ENCODE measurements at places on chromosomes 1 and 21.

- DNase-seq, result no peak
Observed at GRCh38 chr1:177211231-177211630, 40.5 kb downstream of the BRINP2 start.

GRCh38 chr1:168504064-168504837 lies 39.5 kb downstream of the XCL2 start:
- DNase-seq, result peak; percentile 23

- no peak for DNase-seq
Observed at GRCh38 chr21:46068516-46069079, 29.3 kb upstream of the COL6A2 start.

GRCh38 chr21:41166884-41167283 lies 1.1 kb upstream of the BACE2 start:
- no peak for DNase-seq

- no peak for DNase-seq
Observed at GRCh38 chr1:84939151-84939550, 46.1 kb upstream of the LPAR3 start.

DNA sequence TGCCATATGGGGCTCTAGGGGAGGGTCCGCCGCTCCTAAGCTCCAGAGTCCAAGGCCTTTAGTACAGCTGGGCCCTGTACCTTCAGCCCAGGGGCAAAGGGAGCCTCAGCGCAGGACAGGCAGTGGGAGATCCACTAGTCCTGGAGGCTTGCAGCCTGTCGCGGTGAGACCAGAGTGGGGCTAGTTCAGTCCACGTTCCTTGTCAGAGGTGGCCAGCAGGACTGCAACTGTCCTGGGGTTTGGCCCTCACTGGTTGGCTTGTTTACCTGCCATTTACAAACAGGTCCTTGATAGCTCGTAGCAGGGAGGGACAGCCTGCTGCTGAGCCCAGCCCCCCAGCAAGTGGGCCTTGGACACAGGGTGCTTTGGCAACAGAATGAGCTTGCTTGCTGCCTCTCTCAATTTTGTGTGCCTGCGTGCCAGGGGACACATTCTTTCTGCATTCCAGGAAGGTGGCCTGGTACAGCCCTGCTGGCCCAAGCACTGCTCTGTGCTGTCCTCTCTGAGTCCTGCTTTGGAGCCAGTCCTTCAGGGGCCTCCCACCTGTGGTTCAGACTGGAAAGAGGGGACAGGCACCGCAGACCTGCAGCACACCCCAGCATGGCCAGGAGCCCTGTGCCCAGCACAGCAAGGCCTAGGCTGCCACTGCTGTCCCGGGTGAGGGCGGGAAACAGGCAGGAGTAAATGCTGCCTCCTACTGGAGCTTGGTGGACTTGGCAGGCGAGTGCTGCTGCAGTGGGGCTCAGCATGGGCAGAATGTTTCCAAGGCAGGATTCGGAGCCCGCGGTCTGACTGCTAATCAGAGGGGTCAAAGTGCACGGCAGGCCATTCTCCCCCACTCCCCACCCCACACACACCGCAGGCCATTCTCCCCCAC lies 15.2 kb downstream of the H6PD start:
- no peak for DNase-seq

GRCh38 chr1:181100015-181100905 lies 11.8 kb downstream of the IER5 start:
- DNase-seq, result no peak

DNA sequence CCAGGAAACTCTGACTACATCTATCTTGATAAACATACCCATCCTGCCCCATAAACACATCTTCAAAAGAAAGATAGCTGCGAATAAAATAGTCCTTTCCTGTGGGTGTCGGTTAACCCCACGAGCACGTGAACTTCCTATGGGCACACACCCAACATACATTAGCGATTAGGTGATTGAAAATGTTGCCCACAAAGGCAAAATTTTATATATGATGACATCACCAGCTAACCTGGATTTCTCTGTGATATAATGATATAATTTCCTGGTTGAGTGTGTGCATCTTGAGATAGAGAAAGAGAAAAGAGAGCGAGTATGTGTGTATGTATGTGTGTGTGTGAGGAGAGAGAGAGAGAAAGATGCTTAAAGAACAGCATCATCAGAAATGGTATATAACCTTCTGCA lies 296.1 kb downstream of the PTPRC start:
- DNase-seq, result peak; percentile 89

DNA sequence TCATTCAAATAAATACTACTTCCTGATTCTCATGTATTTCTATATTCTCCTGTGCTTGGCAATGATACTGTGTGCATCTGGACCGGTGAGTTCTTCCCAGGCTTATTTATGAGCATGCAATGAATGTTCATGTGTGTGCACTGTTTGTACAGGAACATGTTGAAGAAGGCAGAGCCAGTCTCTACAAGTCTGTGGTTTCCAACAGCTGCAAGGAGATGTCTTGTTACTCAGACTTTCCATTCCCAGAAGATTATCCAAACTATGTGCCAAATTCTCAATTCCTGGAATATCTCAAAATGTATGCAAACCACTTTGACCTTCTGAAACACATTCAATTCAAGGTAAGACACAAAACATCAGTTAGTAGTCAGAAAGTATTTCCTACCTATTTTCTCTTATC lies 19.1 kb downstream of the FMO1 start:
- DNase-seq, result no peak

DNA sequence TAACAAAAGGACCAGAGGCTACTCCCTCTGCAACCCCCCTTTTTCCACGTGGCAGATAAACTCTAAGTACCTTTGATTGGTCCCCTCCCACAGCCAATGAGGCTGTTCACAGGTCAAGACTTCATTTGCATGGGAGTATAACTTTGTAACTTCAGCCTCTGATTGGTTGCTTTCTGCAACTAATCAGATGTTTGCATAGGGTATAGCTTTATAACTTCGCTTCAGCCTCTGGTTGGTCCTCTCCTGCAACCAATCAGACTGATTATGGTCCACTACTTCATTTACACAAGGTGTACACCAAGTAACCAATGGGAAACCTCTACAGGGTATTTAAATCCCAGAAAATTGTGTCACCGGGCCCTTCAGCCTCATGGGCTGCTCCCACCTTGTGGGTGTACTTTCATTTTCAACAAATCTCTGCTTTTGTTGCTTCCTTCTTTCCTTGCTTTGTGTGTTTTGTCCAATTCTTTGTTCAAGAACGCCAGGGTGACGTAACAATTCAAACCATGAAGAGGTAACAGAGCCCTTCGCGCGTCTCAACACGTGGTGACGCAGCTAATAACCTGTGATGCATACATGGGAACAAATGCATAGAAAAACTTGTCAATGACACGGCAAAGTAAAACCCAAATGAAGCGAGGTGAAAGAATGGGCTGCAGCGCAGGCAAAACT lies 47.2 kb downstream of the VPS26C start:
- DNase-seq, result no peak

GRCh38 chr1:244273262-244273844 lies 178.4 kb downstream of the ADSS2 start:
- DNase-seq, result no peak
